Tibial artery (tissue), 4 donors: ENCODE measurements at places on chromosomes 12 and 14.

DNA sequence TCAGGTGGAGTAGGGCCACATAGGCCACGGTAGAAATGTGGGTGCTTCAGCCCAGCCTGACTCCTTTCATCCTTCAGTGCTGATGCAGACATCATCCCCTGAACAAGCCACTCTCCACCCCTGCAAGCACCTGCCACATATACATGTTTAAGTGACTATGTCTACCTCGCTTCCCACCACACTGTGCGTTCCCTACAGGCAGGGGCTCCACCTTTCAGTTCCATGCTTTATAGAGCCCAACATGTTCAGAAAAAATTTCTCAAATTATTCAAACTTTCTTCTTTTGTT, 11.6 kb downstream of the SLC7A7 start:
- no peak for DNase-seq

- DNase-seq: no peak
These were observed 34.1 kb upstream of the DAAM1 start for GRCh38 chr14:59154373-59154772.

DNA sequence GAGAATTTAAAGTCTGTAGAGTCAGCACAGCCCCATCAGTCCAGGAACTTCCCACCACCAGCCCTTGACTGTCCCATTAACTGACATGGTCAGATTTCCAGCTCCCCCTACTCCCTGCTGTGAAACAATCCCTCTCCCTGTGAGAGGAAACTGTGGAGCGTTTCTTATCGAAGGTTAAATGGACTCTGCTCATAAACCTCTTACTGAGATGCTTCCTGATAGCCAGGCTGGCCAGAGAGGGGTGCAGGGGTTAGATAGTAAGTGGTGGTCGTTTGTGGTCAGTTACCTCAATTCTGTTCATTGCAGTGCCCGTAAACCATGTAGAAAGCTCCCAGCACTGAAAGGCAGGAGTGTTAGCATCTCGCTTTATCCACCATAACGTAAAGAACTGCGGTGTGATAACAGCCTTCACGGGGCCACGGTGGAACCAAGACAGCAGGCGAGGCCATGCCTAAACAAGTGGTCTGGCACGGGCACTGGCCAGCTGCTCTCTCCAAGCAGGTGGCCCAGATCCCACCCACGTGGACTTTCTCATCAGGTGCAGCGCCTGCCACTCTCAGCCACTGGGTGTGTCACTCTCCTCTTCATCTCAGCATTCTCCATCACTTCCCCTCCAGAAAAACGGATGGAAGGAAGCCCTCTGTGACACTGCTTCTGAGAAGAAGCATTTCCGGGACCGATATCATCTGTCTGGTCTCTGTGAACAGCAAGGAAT, 102.2 kb downstream of the FBXL14 start:
- no peak for DNase-seq

GRCh38 chr12:64170024-64170423, 52.1 kb downstream of the KICS2 start:
- DNase-seq: no peak

GRCh38 chr12:92192360-92192759, 46.7 kb upstream of the BTG1 start:
- no peak for DNase-seq

- no peak for DNase-seq
These were observed 137.9 kb upstream of the ATP2B1 start for GRCh38 chr12:89846473-89847055.

DNA sequence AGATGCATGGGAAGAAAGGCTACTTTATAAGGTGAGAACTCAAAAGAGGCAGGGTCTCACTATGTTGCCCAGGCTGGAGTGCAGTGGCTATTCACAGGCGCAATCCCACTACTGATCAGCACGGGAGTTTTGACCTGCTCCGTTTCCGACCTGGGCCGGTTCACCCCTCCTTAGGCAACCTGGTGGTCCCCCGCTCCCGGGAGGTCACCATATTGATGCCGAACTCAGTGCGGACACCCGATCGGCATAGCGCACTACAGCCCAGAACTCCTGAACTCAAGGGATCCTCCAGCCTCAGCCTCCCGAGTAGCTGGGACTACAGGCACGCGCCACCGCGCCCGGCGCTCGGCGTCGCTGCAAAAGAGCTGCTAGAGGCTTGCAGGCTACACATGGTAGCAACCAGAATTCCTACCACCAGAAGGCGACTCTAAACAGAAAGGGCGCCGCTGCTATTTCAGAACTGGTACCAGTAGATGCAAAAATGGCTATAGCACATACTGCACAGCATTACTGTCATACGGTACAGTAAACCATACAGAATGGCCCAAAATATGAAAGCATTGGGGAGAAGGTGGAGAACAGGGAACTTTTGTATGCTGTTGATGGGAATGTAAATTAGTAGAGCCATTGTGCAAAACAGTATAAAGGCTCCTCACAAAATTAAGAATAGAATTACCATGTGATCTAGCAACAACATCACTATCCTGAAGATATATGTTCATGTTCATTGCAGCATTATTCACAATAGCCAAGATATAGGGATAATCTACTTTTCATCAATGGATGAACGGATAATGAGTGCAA, 1.2 kb upstream of the NEMF start:
- DNase-seq: peak; percentile 65

GRCh38 chr12:104637604-104638003, 180.9 kb downstream of the CHST11 start:
- DNase-seq: no peak

DNA sequence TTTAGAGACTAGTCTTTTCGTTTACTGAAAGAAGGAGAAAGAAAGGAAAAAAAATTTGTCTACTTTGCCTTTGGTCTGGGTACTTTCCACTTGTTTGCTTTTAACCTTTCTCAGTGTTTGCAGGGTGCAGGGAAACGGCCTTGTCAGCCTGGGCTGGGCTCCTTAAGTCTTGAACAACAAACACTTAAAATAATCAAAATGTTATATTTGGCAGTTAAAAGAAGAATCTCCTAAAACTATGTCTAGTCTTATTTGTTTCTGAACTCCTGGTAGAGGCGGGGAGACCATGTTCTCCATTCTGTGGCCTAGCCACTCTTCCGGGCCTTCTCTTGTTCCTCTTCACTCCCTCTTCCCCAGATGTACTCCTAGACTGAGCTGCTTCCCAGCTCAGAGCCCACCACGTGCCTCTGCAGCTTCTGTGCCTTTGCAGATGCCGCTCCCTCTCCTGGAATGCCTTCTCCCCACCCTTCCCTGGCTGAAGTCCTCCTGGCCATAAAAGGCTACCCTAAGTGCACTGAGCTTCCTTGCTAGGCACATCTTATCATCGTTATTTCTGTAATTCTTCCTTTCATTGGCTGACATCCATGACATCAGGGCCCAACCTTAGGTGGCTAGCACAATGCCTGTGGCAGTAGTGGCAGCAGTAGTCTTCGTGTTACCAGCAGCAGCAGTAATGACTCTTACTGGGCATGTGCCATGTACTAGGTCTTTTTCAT, 432.9 kb downstream of the ZFP36L1 start:
- peak; percentile 88 for DNase-seq

- DNase-seq: peak; percentile 58
These were observed 29.1 kb downstream of the PLEKHG3 start for GRCh38 chr14:64733321-64733720.

DNA sequence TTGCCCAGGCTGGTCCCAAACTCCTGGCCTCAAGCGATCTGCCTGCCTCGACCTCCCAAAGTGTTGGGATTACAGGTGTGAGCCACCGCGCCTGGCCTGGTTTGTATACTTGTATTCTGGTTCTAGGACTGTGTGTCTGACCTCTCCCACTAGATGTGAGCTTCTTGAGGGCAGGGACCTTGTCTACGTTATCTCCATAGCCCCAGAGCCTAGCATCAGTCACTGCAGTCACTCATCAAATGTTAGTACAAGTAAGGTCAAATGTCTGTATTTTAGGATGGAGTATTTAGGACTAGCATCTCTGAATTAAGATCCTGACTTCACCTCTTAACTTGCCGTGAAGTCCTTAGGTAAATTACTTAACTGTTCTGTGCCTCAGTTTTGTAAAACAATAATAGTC, 2.9 kb downstream of the RILPL2 start:
- no peak for DNase-seq

- no peak for DNase-seq
These were observed 11.5 kb downstream of the TEAD4 start for GRCh38 chr12:2970744-2971143.

GRCh38 chr12:96152164-96152563, 42.0 kb upstream of the ELK3 start:
- DNase-seq: no peak

DNA sequence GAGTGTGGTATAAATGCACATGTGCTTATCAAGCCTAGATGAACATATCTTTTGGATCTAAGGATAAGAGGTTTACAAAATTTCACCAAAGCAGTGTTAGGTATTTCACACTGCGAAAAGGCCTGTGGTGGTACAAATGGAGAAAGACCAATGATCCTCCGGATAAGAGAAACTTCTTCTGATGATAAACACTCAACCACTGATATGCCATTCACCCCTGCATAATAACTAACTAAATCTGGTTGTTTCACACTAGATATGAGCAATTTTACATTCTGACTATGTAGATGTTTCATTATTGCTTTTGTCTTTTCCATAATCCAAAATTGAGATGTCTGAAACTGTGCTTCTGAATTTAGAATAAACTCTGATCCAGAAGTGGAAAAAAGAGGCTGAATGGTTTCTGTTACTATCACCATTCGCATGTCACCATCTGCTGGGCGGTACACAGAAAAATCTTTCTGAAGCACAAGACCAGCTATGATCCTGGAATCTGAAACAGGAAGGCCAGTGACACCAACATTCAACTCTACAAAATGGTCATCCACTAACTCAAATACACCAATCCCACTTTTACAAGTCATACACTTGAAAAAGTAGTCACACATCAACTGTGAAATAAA, 1.3 kb downstream of the BBS10 start:
- DNase-seq: peak; percentile 29

GRCh38 chr14:106308839-106309389, 782.5 kb downstream of the TMEM121 start:
- no peak for DNase-seq

DNA sequence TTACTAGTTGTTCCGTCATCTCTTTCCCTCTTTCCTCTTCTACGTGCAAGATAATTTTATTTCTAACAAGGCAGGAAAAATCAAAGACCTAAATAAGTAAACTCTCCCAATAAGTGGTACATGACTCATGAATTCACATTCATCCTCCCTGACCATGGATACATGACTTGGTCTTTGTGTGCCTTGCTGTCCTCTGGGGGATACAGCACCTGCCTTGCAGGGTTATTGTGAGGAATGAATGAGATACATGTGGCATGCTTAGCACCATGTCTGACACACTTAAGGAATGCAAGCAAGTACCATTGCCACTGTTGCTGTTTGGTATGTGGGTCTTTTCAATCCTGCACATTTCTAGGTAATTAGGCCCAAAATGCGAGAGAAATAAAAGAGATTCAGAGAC, 208.4 kb downstream of the DPF3 start:
- no peak for DNase-seq

DNA sequence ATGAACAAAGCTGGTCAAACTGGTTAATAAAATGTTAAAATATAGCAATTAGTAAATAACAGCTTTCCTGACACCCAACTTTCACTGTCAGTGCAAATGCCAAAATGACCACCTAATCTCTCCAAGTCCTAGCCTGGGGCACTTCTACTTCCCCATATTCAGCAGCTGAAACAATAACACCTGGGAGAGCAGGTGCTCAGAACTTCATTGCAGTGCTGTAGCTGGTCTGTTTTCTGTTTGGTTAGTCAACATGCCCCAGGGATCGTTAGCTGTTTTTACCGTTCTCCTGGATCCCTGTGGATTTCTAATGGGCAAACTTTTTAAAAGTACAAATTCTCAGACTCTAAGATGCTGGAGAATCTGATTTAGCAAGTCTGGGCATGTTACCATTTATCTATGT, 759.7 kb downstream of the GALC start:
- no peak for DNase-seq

DNA sequence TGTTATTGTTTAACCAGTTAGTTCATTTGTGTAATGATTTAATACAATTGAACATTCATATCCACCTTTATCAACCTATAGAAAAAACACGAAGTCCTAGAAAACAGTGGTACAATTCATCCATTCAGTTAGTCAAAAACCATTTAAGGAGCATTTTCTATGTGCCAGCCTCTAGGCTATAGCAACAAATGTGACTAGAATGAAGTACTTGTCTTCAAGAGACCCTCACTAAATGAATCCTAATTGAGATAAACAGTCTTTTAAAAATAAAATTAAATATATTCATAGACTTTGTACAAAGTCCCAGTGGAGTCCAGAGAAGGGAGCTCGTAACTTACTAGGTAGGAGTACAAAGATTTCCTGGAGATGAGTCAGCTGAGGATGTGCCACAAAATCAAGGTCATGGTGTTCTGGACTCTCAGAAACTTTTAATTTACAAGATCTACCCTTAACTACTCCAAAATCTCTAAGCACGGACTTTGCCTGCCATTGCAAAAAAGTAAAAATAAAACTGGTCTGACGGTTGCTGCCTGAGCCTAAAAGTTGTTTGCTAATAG, 430.7 kb upstream of the DCN start:
- DNase-seq: no peak

DNA sequence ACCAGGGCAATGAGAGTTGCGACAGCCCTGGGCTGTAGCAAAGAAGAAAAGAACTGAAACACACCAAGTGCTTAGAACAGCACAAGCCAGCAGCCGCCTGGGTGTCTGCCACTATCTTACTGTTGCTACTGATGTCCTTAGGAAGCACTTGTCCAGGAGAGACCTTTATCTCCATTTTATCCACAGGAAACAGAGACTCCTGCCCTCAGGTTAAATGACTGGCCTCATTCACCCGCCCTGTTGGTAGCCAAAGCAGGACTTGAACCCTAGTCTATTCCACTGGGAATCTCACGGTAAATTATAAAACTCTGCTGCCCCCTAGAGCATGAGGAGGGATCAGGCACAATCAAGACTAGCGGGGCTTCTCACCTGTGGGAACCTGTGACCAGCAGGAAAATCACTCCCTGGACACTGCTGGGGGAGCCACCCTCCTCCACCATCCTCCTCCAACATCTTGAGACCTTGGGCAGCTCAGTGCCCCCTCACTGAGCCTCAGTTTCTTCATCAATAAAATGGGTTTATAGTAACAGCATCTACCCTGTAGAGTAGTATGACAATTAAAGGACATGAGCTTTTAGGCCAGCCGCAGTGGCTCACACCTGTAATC, 20.5 kb upstream of the TESC start:
- DNase-seq: no peak

GRCh38 chr14:102914474-102915291, 7.8 kb upstream of the AMN start:
- no peak for DNase-seq

GRCh38 chr14:69038455-69039287, 59.6 kb upstream of the ACTN1 start:
- DNase-seq: no peak

DNA sequence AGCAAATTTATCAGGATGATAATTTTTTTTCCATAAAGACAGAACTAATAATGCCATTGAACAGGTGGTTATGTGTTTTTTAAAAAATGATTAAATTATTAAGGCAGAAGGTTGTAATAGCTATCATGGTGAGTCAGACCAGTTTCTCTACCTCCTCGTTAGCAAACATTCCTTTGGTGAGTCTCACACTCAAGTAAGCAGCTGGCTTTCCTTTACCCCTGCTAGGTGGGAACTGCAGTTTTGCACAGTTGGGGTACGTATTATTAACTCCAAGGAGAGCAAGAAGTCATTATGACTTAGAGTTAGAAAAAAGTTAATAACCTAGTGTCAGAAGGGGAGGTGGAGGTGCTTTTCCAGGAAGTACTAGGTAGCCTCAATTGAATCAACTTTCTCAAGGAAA, 165.3 kb downstream of the SNAPC1 start:
- DNase-seq: no peak
